ENCODE measurements at places on chromosomes 7 and 10. TPM values are rescaled to one million over a fixed set of nuclear protein-coding genes. Genes with fewer than 3 reads are reported as not detected.
A peak's percentile ranks its signal among the peaks of the same experiment; 100 is the strongest.

GRCh38 chr10:86295351-86295750 lies 71.2 kb downstream of the GRID1 start:
- no peak for DNase-seq

The COL1A2 gene
- 61.6 TPM for total RNA-seq

The VTI1A gene
- total RNA-seq: 29.4 TPM

- no peak for DNase-seq
These were observed 37.0 kb downstream of the KCNMA1 start for GRCh38 chr10:77600640-77601039.

- no peak for DNase-seq
These were observed 7.4 kb downstream of the EDRF1 start for GRCh38 chr10:125726914-125727313.

DNA sequence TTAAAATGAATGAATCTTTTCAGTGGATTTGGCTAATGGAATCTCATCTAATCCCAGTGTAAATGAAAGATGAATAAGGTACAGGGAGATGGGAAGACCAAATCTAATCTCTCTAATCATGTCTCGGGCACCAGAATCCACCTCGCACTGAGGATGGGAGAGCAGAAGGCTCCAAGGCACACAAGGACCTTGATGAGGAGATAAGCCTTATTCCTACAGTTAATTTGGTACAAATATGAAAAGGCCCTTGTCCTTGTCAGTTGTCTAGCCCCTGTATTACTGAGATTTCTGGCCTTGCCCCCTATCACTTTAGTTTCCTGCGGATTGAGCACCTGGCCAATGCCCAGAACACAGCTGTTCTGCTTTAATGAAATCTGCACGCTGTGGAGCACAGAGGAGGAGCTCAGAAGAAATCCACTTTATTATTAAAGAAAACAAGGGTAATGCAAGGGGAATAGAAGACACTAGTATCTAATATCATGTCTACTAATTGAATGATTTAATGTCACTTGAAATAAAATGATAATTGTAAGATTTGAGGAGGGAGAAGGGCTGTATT lies 321.4 kb upstream of the HGF start:
- DNase-seq: no peak

- DNase-seq: peak; percentile 61
These were observed 11.0 kb upstream of the RSBN1L start for GRCh38 chr7:77685233-77685632.

DNA sequence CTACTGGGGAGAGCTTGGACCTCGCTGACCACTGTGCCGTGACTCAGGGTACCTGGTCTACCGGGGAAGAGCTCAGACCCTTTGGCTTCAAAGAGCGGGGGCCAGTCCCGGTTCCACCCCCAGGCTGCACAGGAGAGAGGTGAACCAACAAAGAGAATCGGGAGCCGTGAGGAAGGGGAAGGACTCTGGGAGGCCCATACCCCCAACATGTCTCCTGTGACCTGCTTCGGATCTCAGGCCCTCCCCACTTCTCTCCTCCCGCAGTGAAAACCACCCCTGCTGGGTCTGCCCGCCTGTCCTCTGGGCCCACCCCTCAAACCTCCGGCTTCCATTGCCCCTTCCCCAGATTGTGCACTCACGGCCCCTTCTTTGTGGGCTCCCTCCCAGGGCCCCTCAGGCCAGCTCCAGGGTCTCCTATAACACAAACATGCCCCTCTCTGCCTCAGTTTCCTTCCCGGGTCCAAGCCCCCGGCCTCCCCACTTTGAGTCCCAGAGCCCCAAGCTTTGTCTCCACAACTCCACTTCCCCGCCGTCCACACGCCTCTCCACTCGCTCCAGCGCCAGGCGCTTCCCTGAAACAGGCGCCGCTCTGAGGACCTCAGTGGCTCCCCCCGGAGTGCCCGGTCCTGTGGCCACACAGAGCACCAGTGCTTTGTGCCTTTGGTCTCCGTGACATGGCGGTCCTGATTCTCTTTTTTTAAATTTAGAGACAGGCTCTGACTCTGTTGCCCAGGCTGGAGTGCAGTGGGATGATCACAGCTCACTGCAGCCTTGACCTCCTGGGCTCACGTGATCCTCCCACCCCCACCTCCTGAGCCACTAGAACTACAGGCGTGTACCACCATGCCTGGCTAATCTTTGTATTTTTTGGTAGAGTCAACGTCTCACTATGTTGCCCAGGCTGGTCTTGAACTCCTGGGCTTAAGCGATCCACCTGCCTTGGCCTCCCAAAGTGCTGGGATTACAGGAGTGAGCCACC lies 7.5 kb upstream of the INTS1 start:
- no peak for DNase-seq

The SPDYE6 gene
- total RNA-seq: not detected

GRCh38 chr10:77974396-77975074 lies 48.0 kb upstream of the DLG5 start:
- DNase-seq: peak; percentile 94

The GIMAP2 gene
- not detected for total RNA-seq
